ENCODE measurements at places on chromosomes 3 and 15.

GRCh38 chr3:192365571-192365970, 361.8 kb downstream of the FGF12 start:
- no peak for DNase-seq

DNA sequence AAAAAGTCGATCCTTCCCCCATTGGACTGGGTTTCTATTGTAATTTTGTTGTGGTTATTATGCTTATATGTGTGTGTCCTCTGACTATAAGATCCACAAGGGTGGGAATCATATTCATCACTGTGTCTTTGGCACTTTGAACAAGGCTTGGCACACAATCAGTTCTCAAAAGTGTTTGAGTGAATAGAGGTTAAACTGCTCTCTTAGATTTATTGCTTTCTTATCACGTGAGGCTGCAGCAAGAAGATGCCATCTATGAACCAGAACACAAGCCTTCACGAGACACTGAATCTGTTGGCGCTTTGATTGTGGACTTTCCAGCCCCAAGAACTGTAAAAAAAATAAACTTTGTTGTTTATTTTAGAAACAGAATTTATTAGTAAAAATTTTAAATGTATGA, 295.0 kb upstream of the MDFIC2 start:
- no peak for DNase-seq

DNA sequence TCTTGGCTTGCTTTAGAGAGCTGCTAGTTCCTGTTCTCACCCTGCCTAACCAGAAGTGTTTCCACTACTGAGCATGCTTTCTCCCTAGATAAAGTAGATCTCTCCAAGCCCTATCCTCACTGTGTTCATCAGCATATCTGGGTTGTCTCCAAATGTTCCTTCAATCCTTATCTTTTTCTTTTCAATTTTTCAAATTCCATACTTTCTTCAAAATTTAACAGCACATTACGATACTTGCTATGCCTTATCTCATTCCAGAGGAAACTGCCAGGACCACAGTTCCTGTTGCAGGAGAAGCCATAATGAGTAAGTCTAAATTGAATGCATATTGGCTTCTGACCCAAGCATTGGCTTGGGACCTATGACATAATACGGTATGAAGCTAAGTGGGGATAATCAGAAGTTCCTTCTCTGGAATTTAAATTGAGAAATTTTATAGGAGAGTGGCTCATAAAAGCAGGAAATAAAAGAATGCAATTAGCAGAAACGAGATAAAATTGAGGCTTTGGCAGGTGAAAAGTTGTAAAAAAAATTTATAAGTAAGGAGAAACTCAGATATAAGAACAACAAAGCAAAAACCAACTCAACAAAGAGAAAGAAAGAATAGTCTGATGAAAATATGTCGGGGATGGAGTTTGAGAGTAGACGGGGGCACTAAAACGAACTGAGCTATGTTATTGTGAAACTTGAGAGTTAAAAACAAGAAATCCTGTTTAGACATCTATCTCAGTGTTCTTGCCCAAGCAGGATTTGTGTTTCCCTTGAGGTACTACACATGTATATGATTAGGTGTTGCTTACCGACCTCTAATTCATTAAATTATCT, 631.7 kb upstream of the CCDC54 start:
- no peak for DNase-seq

DNA sequence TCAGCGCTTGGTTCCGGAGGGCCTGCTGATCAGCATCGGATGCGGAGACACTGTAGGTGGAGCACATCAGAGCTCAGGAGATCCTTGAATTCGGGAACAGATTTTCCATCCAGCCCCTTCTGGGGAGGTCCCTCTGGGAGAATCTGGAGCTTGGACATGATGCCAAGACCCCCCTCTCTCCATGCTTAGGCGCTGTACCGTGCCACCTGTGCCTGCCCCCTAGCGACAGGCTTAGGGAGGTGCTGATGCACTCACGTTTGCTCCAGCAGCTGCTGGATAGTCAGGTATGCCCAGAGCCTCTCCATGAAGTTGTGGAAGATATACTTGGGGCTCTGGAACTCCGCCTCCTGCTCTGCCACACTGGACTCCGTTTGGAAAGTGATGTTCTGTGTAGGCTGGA, 9.7 kb downstream of the ITIH4 start:
- peak; percentile 42 for DNase-seq

- no peak for DNase-seq
Observed at GRCh38 chr3:143298380-143298779, 178.8 kb downstream of the CHST2 start.

GRCh38 chr15:92117261-92117731, 263.8 kb downstream of the SLCO3A1 start:
- no peak for DNase-seq

- DNase-seq, result peak; percentile 46
Observed at GRCh38 chr3:171458071-171458863, 1.9 kb downstream of the TNIK start.

DNA sequence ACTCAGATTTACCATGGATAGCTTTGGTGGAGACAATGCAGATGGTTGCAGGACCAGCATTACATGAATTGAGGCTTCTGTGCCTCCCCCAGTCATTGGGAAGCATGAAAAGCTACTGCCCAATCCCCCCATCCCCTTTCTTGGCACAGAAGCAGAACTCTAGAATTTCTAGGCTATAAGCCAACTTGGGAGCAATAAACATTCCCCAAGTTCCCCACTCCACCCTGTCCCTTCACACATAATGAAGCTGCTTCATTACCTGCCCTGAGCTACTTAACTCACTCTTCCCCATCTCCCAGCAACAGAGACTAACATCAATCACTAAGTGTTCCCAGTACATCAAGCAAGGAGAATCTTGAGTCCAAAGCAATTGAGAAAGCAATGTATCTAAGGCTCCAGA, 164.5 kb downstream of the RORA start:
- DNase-seq, result no peak

GRCh38 chr3:56928379-56929068, 126.8 kb upstream of the ARHGEF3 start:
- no peak for DNase-seq

DNA sequence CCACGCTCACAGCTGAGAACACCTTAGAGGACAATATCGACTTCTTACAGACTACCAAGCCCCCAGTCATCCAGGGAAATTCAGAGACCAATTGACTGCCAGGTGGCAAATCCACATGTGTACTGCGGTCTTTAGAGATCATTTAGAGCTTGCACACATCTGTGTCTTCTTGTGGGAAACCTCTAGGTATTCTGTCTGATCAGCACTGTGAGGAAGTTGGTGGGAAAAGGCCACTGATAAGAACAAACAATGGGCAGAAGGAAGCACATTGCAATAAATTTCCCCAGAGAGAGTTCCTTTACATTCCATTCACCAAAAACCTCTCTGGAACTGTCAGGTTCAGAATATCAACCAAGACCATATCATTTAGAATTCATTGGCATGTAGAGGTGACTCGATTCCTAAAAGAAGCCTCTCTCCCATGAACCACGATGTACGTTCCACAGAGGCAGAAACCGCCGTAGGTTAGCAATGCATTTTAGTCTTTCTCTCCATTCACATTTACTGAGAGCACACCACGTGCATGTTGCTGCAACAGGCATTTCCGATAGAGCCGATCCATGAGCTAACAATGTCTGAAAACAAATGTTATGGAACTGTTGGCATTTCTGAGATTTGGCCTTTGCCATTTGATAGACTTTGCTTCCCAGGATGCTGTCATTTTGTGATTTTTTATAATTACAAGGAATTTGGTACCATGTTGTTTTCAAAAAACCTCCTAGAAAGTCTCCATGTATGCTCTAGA, 287.3 kb upstream of the TPRG1 start:
- no peak for DNase-seq
